ENCODE measurements at places on chromosomes 12 and 14.
A peak's percentile ranks its signal among the peaks of the same experiment; 100 is the strongest.

DNA sequence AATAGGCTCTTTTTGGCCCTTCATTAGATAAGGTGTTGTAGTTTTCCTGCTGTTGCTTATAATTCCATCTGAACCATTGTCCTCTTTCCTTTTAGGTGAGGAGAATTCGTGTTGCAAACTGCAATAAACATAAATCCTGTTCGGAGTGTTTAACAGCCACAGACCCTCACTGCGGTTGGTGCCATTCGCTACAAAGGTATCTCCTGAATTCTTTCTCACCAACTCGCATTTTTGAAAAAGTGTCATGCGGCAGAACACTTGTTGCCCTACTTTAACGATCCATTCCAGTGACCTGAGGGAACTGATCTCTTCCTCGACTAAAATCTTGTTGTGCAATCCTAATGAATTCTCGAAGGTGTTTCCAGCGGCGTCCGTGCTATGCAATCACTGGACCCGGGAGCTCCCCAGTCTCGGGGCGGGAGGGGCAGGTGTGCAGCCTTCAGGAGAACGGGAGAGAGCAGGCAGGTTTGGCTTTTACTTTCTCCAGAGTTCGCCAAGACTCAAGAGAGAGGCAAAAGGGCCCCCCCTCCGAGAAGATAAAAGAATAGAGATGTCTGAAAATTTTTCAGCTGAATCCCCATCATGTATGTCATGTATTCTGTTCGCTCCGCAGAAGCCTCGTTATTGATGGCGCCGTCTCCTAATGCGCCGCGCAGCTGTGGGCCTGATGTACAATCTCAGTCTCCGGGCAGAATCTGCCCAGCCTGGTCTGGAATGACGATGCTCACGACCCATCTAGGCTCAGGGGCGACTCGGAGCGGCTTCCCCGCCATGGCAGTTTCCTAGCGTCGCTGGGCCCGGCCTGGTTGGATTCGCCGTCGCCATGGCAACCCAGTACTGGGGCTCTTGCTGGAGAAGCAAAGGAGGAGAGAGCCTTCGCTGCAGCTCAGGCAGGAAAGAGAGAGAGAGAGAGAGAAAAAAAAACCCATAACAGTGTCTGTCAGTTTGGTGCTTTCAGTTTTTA lies 38.2 kb downstream of the PLXNC1 start:
- DNase-seq = peak; percentile 20

GRCh38 chr12:126607867-126608266 lies 1542.6 kb downstream of the AACS start:
- DNase-seq = no peak

GRCh38 chr12:52370926-52371608 lies 3.8 kb upstream of the KRT85 start:
- no peak for DNase-seq

- DNase-seq = no peak
Measured at GRCh38 chr12:59733200-59733599, 137.4 kb downstream of the SLC16A7 start.

DNA sequence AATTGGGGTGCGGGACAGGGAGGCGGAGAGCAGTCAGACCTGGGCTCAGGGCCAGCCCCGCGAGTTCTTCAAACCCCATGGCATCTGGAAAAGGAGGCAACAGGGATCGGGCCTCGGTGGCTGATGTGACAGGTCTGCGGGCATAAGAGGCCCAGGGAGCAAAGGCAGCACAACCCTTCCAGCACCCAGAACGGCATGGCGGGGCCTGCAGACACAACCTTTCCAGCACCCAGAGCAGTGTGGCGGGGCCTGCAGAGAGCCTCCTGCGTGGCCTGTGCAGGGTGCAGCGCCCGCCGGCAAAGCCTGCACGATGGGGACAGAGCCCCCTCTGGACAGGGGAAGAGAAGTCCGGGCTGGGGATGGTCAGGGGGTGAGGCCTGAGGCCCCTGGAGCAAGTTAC lies 26.2 kb upstream of the TRAF3 start:
- no peak for DNase-seq

- DNase-seq = no peak
Measured at GRCh38 chr12:22802883-22803630, 178.1 kb downstream of the ETNK1 start.

- no peak for DNase-seq
Measured at GRCh38 chr14:101503431-101504095, 57.7 kb upstream of the DIO3 start.

- no peak for DNase-seq
Measured at GRCh38 chr12:1769809-1770494, 50.4 kb upstream of the LRTM2 start.

GRCh38 chr14:51780006-51780692 lies 80.3 kb upstream of the GNG2 start:
- DNase-seq = peak; percentile 50

- DNase-seq = no peak
Measured at GRCh38 chr14:24506443-24506842, 1.6 kb downstream of the CMA1 start.

GRCh38 chr14:73290279-73290678 lies 53.0 kb downstream of the PAPLN start:
- no peak for DNase-seq

- DNase-seq = no peak
Measured at GRCh38 chr14:60184905-60185555, 19.8 kb upstream of the DHRS7 start.

- DNase-seq = no peak
Measured at GRCh38 chr14:99579903-99580571, 24.0 kb downstream of the CCDC85C start.

DNA sequence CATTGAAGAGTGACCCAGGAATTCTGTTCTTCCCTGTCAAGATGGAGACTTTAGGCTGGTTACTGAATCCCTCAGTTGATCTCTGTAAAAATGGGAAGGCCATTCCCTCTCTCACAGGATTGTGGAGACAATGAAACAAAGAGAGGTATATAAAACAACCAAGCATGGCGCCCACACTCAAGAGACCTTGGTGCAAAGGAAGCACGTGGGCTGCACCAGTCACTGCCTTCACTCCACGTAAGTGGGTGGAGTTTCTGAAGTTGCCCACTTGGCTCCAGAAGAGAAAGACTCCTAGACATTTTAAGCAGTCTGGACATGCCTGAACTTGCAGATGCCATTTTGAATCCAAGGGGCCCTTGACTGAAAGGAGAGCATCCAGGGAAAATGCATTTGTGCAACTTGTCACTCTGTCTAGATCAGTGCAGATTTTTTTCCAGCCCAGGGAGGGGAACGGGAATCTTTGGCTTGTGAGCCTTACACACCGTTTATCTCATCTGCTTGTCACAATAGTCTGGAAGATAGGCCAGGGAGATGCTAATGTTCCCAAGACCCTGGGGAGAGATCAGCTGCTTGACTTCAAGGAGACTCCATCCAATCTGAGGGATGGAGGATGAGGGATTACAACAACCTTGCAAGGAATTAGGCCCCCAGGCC lies 96.9 kb upstream of the TBX3 start:
- DNase-seq = no peak

- DNase-seq = no peak
Measured at GRCh38 chr14:65906344-65906743, 493.8 kb downstream of the FUT8 start.

DNA sequence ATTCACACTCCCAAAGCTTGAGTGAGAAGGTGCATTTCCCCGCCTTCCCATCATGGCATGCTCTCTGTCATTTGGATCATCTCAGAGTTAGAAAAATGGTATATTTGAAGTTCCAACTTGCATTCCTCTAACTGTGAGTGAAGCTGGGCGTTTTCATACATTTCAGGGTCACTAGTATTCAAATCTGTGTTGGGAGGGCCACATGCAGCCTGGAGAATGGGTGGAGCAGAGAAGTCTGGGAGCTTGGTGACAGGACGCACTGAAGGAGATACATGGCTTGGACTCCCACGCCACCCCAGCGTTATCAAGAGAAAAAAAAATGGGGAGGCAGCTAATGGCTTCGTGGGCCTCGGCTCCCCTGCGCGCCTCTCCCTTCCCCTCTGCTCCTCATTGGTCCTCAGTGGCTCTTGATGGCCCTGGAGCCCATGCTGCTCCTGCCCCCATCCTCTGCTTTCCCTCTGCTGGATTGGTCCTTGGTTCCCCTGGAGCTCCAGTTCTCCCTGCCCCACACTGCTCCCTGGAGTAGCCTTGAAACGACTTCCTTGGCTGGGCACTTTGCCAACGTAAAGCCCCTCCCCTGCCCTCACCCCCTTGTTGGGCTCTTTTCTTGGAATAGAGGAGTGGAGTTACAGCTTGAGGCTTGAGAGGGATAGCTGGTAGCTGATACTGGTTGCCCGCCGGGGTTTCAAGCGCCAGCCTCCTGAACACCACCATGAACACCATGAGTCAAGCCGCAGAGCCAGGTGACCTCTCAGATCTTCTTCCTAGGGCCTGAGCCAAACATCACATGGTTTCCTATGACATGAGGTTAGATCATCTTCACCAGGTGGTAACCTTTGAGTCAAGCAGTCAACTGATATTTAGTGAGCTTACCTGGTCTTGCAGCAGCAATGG lies 139.6 kb downstream of the PRKCH start:
- DNase-seq = no peak

DNA sequence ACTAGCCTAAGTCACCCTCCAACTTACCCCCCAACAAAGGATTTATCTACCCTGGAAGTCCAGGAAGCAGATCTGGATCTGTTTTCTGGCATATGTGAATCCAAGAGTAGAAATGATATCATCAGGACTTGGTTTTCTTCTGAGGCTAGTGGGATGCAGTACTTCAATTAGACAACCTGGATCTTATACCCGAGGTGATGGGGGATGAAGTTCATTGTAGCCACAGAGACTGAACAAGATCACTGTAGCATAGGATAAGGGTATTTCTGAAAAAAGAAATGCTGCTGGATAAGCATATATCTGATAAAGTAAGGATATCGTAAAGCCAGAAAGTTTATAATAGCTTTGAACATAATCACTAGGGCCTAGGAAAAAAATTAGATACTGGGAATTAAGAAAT lies 174.4 kb downstream of the FOXA1 start:
- DNase-seq = no peak

- DNase-seq = peak; percentile 70
Measured at GRCh38 chr12:68119724-68120211, 39.8 kb downstream of the IFNG start.

DNA sequence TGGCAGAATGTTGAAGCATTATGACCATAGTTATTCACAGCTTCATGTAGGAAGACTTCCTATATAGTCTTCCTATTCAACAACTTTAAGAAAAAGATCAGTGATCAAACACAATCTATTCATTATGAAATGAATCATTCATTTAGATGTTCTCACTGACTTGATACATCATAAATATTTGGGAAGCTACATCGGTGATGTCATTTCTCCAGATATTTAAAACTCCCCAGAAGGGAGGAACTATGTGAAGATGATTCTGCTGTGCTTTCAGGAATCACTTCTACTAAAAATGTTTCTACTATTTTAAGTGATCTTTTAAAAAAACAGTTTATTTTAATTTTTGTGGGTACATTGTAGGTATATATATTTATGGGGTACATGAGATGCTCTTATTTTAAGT lies 316.4 kb downstream of the BCAT1 start:
- no peak for DNase-seq

DNA sequence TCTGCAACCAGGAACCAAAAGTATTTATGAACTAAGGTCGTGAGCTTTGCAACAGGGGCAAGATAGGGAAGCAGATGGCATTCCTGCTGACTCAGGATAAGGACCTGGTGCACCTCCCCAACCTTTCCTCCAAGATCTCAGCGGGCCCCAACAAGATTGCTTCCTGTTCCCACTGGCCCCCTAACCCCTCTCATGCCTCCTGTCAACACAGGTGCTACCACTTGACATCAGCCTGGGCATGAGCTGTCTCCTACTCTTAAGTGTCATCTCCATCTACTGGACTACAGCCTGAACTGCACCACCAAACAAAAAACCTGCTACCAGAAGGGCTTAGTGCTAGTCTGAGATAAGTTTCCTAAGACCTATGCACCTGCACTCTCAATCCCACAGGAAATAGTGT lies 32.7 kb downstream of the MED6 start:
- DNase-seq = peak; percentile 18

GRCh38 chr12:126147321-126147720 lies 1082.1 kb downstream of the AACS start:
- no peak for DNase-seq

GRCh38 chr12:114411071-114411837 lies 5.3 kb upstream of the TBX5 start:
- DNase-seq = no peak

GRCh38 chr12:48890657-48891418 lies 25.2 kb upstream of the RND1 start:
- DNase-seq = peak; percentile 28

DNA sequence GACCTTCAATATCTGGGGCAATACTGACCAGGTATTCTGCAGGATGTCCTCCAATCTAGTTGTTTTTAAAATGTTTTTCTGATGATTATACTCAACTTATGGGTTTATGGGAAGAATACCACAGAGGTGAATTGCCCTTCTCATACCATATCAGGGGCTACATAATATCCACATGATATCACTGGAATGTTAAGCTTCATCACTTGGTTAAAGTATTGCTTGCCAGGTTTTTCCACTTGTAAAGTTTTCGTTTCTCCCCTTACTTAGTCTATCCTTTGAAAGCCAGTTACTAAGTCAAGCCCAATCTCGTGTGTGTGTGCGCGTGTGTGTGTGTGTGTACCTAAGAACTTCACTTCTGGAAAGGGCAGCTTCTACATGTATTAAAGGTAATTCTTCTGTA lies 980.9 kb upstream of the FBXO33 start:
- no peak for DNase-seq

GRCh38 chr12:46794593-46795190 lies 31.1 kb downstream of the SLC38A4 start:
- no peak for DNase-seq

DNA sequence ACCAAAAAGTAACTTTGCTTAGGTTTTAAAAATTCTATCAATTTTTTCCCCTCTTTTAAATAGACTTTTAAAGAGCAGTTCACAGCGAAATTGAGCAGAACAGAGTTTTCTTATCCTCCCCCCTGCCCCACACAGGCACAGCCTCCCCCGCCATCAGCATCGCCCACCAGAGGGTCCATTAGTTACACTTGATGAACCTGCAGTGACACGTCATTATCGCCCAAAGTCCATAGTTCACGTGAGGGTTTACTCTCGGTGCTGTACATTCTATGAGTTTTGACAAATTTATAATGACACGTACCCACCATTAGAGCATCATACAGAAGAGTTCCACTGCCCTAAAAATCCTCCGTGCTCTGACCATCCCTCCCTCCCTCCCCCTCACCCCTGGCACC lies 58.4 kb downstream of the FZD10 start:
- DNase-seq = no peak

DNA sequence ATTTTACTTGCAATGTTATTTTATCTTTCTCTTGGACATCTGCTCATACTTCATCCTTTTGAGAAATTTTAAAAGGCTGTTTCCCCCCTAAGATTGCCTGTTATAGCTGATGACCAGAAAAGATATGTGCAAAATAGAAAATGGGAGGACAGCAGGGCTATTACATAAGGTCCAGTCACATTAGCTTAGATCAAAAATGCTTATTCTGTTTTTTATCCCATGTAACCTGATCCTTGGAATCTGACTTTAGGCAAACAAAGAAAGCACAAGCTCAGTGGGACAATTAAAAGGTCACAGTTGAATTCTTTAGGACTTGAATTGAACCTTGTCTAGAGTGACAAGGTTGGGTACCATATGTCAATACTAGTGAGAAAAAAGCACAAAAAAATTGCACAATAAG lies 65.1 kb upstream of the TRHDE start:
- DNase-seq = peak; percentile 16

Measured in DMS153 (cell line).